A673 (cell line): ENCODE measurements at places on chromosomes 6 and 20.
A peak's percentile ranks its signal among the peaks of the same experiment; 100 is the strongest.

GRCh38 chr6:101683884-101684283 is 290.4 kb downstream of the GRIK2 start:
- DNase-seq: peak; percentile 14

DNA sequence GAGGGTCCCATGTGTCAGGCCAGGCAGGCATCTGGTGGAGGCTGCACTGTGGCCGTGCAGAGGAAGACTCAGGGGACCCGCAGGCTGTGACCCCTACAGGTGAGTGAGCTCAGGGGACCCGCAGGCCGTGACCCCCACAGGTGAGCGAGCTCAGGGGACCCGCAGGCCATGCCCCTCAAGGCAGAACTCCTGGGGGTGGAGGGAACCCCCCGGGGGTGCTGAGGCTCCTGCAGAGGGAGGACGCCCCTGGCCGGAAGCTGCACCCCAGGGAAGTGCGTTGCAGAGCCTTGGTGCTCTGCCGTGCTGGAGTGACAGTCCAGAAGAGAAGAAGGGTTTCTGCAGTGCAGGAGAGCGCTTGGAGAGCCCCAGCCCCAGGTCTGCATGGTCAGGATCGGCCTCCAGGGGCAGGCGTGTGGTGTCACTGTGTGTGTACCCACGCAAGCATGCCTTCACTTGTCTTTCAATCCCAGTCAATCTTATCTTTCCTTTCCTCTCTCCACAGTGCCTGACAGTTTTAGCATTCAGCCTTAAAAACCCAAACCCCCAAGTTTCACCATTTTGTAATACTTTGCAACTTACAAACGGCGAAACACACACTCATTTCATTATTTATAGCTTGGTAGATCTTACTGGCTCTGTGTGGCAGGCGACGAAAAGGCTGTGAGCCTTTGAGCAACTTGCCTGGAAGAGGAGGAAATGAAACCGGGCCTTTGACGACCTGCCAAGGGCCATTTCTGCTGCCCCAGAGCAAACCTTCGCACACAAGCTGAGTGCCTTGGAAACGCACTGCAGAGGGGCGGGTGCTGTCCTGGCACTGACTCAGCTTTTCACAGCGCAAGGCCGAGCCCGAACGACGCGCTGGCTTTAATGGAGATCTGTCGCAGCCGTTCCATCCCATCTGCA is 101.4 kb upstream of the AGPAT4 start:
- DNase-seq: peak; percentile 57

DNA sequence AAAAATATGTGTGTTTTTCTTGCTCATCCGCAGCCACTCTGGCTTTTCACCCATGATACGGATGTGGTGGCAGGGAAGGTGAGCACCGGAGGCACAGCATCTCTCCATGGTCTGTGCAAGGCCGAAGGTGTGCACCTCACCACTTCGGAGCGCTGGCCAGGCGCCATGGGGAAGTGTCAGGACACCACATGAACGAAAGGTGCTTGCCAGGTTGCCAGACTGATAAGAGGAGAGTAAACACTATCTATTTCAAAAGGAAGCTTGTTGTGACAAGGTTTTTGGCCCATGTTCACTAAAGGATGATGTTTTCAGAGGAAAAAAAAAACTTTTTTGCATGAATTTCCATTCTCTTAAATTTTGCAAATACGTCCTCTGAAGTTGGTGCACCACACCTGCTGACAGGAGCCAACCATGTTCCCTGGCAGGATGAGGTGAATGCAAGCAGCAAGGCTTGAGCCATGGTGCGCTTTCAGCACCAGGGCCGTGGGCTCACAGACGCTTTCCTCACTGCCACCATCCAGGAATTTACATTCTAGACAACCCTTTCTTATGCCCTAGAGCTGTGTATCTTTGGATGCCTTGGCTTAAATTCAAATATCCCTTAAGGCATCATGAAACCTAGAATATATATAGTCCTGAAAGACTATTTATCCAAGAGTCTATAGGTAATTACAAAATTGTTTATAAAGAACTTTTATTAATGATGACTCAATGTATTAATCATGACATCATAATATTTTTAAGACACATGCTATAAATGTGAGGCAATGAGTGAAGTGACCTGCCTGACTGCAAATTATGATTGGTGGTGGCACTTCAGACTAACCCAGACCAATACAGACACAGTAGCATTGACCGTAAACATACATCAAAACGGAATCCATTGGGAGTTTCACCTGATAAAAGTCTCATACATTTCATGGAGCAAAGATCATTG is 234.5 kb downstream of the TFAP2A start:
- DNase-seq: no peak

- no peak for DNase-seq
These were observed 1044.7 kb downstream of the KIF16B start for GRCh38 chr20:15528391-15529111.

GRCh38 chr6:50257322-50257721 is 207.6 kb upstream of the DEFB112 start:
- DNase-seq: no peak

DNA sequence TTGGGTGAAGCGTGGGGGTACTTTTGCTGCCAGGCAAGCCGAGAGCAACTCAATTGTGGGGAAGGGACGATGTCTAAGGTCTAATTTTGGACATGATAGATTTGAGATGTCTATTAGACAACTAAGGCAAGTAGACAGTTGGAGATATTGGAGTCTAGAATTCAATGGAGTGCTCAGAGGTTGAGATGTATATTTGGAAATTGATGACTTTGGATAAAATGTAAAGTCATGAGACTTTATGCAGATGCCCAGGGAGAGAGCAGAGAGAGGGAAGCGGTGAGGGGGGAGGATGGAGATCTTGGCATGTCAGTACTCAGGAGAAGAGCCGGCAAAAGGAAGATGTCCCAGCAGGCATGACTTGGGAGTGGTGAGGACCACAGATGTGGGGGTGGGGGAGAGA is 6.9 kb downstream of the MYLK2 start:
- DNase-seq: no peak

- no peak for DNase-seq
These were observed at the start of gene SLA2 for GRCh38 chr20:36645998-36646397. TSS of gene SLA2 (minus strand) at chr20:36646196. CDS start at chr20:36641335, 4,861 bp downstream.

DNA sequence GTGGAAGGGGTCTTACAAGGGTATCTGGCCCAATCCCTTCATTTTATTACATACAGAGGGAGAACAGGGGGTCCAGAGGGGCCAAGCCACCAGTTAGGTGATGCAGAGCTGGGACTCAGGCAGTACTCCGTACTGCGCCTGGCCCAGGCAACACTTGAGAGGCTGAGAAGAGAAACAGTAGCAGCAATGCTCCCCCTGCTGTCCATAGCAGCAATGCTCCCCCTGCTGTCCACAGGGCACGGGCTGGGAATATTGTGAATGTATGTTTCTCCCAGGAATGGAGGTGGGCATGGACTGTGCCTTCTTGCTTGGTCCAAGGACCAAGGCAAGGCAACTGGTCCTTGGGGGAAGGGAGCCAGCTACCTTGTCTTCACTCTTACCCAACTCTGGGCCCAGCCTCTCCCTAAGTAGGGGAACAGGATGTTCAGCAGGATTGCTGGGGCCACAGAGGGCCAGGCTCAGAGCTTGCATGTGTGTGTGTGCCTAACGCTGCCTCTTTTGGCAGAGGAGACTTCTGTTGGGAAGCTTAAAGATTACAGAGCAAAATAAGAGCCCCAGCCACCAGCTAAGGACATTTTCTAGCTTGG is 14.8 kb upstream of the FAM83C start:
- DNase-seq: peak; percentile 78

DNA sequence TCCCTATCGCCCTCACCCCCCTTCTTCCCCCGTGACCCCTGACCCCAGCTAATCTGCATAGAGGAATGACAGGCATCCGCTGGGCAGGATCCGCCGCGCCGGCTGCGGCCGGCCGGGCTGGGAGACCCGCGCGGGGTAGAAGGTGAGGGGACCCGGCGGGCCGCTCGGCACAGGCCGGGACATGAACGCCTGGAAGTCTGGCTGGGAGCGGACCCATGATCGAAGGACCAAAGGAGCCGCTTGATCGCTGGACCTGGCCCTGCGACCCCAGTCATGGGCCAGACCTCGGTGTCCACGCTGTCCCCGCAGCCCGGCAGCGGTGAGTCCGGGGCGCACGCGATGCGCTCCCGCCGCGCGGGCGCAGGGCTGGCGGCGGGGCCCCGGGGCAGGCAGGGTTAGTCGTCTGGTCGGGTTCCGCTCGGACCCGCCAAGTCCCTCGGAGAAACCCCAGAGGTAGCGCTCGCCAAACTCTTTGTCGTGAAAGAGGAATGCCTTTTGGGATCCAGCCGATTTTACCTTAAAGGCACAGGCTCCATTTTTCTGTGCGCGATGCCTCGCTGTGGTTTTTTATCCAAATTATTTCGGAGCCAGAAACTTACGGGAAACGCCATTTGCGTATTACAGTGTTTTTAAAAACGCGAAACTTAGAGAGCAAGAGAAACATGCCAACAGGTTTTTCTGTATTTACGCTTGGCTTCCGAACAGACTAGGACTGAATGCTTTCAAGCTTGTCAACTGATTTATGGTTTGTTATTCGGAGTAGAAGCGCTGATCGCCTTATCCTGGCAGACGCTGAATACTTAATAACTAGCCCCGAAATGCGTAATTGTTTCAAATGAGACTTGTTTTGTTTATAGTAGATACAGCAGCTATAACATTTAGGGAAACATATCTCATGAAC is at the start of gene PHACTR2:
PHACTR2 (plus strand) TSS at position 75 of the 901 bp plus-strand sequence; CDS start at position 274, 199 bp downstream.
- DNase-seq: peak; percentile 64

GRCh38 chr6:106751501-106752252 is 122.3 kb downstream of the QRSL1 start:
- no peak for DNase-seq

- no peak for DNase-seq
These were observed 8.4 kb downstream of the EPB41L2 start for GRCh38 chr6:131054392-131055250.

DNA sequence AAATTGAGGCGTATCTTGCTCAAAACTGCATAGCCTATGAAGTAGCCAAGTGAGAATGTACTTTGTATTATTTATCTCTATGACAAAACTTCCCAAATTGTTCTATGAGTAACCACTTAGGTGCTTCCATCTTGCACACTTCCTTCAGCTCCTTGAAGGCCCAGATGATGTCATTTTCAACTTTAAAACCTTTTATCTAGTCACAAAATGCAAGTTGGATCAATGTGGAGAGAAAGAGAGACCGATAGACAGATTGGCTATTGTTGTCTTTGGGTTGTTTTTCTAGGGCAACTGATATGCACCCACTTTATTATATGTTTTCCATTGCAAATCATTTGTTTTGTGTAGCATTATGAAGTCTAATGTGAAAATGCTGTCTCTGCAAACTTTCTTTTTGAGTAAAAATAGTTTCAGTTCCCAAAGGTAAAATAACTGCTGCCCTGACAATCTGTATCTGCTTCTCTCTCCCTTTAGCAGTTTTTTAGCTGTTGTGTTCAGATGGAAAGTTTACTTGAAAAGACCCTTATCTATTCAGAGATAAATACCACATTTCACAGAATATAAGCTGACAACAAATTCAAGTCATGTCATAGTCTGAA is 73.7 kb upstream of the CITED2 start:
- no peak for DNase-seq

- DNase-seq: peak; percentile 28
These were observed 725 bp upstream of the ISM1 start for GRCh38 chr20:13220194-13220903.

DNA sequence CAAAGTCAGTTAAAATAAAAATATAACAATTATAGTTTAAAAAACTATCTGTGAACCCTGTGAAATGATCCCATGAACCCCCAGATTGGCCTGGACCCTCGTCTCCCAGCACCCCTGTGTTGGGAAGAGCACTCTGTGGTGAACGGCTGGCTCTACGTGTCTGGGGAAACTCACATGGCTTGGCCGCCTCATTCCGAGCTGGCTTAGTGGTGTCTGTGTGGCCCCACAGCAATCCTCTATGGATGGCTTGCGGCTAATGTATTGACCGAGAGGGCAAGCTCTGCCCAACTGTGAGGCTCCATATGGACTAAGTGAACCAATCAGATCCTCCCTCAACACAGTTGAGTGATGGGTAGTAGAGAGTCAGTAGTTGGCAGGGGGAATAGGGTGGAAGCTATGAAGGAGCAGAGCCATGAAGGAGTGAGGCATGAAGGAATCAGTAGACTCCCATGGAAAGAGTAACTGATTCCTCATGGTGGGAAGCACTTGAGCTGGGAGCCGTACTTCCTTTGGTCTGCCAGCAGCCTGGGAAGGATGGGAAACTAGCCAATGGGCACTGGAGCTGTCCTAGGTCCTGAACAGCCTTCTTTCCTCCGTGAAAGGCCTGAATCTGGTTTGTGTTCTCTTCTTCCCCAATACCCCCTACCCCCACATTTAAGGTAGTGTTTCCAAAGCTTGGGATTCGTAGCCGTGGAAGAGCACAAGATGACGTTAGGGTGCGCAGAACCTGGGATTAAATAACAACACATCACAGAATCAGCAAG is 21.6 kb upstream of the ZNF831 start:
- DNase-seq: peak; percentile 26

DNA sequence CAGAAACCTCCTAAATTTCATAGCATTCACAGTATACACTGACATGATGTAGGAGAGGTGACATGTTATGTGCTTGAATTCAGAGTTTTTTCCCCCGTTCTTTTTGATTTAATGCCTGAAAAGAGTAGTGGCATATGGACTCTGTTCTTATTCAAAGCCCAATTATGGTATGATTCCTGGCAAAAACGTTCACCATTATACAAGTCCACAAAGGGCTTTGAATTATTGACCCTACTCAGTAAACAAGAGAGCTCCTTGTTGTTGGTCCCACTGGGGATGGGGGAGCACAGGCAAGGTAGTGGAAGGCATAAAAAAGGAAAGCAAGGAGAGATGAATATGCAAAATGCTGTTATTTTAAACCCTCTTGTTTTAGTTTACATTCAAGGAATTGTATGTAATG is 136.0 kb upstream of the AHI1 start:
- DNase-seq: no peak

GRCh38 chr6:134850721-134851305 is 99.1 kb downstream of the ALDH8A1 start:
- no peak for DNase-seq

GRCh38 chr6:158688860-158689259 is 39.0 kb downstream of the SYTL3 start:
- DNase-seq: no peak
